GM23338 (cell line): ENCODE measurements at places on chromosomes 1 and 21. TPM values are rescaled to one million over a fixed set of nuclear protein-coding genes. Genes with fewer than 3 reads are reported as not detected.

- no peak for DNase-seq
Observed at GRCh38 chr1:209929751-209930150, 8.3 kb upstream of the SYT14 start.

The TADA1 gene
- 20.6 and 21.8 TPM in 2 replicates for total RNA-seq

The MFSD2A gene
- total RNA-seq = 22.1 and 23.9 TPM in 2 replicates

DNA sequence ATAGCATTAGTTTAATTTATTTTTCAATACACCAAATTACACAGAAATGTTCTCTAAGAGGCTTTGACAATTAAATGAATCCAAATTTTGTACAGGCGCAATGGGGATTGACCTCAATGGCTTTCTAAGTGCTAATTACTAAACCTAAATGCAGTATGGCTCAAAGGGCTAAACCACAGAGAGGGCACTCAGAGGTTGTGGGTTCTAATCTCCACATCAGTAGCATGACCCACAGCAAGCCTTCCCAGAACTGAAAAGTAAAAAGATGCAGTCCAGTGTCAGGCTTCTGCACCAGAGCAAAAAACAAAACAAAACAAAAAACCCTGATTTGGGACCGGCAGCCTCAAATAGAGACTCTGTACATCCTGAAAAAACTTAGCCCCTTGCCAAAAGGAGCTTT lies 579.2 kb upstream of the PKN2 start:
- DNase-seq = no peak

GRCh38 chr1:24111262-24111995 lies 506 bp downstream of the MYOM3 start:
- DNase-seq = no peak
